ENCODE measurements at places on chromosomes 6 and 20.

GRCh38 chr20:35767683-35768481 lies 3.9 kb upstream of the PHF20 start:
- DNase-seq: no peak

DNA sequence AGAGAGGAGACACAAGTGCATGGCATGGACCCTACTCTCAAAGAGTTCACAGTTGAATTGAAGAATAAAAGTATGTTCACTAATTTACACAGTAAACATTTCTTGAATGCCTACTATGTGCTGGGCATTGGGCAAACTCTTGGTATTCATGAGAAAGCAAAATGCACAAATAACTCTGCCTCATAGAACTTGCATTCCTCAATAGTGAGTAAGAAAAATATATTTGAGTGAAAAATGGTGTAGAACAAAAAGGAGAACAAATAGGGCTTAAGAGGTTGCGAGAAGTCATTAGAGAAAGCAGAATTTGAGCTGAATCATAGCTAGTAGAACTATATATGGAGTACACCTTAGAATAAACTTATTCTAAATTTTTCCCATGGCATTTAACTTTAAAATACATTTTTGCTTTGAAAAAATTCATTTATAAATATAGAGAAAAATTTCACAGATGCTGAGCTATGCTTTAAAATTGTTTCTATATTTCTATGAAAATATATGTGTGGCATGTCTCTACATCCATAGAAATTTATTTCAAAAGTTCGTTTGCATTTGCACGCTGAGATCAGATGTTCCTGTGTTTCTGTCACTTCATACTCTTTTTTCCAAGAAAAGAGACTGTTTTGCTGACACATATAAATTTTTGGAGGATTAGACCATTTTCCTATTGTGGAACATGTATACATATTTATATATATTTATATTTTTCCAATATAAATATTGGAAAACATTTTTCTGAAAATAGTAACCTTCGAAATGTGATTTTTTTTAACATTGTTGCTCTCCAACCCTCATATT lies 236.1 kb downstream of the KCNQ5 start:
- DNase-seq: no peak

DNA sequence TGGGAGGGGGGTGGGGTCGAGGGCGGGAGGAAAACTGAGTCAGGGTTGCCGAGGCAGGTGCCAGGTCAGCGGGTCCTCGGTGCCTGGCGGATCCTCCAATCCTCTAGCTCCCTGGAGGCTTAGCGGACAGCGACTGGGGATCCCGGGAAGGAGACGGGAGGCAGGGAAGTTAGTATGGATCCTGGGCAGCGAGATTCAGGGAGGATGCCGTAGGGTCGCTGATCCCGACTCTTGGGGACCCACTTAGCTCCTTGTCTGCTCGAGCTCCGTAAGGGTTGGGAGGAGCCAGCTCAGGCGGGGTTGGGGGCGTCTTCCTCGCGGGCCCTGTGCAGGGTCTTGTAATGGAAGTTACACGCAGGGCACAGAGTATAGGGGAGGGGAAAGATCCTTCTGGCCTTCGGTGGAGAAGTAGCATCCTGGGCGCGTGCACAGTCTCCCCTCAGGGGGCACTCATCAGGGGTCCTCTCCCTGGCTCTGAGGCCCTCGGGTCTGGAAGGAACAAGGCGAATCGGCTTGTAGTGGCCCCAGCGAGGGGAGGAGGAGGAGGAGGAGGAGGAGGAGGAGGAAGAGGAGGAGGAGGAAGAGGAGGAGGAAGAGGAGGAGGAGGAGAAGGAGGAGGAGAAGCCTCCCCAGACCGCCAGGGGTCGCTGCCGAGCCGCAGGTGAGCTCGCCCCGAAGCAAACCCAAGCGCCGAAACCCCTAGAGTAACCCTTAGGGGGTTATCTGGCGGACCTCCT lies 6.4 kb upstream of the SLC12A5 start:
- no peak for DNase-seq

GRCh38 chr6:52571099-52571755 lies 5.6 kb downstream of the TRAM2 start:
- DNase-seq: peak; percentile 72

- DNase-seq: no peak
Measured at GRCh38 chr6:151961809-151962208, 154.3 kb downstream of the ESR1 start.

- DNase-seq: no peak
Measured at GRCh38 chr20:45994761-45995493, 13.8 kb upstream of the MMP9 start.

DNA sequence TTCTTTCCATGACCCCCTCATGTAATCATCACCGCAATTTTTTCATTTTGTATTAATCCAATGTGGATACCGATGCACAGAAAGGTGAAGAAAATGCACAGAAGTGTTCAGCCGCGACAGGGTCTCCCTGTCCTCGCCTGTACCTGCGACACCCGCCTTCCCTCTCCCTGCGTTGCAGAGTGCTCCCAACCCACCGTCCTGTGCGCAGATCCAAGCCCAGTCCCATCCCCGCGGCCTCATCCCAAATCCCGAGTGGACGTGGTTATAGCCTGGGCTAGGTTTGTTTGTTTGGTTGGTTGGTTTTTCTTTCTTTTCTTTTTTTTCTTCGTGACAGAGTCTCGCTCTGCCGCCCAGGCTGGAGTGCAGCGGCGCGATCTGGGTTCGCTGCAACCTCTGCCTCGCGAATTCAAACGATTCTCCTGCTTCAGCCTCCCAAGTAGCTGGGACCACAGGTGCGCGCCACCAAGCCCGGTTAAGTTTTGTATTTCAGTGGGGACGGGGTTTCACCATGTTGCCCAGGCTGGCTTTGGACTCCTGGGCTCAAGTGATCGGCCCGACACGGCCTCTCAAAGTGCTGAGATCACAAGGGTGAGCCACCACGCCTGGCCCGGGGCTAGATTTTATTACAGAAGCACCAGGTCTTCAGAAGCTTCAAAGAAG lies 536 bp upstream of the RAET1G start:
- DNase-seq: no peak

DNA sequence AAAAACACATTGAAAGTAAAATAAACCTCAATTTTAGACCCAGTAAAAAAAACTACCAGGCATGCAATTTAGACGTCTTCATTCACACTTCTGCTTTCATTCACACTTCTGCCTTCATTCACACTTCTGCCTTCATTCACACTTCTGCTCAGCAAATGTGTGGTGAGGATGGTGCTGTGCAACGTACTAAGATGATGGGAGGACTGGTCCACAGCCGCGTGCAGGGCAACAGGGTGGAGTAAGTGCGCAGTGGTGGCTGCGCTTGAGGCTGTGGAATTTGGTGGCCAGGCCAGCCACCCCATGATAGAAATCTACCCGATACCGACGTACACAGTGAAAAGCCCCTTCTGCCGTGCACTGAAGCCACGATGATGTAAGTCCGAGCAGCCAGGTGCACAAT lies 114.3 kb upstream of the CD93 start:
- DNase-seq: no peak

- no peak for DNase-seq
Measured at GRCh38 chr20:19940988-19941460, 76.1 kb upstream of the NAA20 start.

DNA sequence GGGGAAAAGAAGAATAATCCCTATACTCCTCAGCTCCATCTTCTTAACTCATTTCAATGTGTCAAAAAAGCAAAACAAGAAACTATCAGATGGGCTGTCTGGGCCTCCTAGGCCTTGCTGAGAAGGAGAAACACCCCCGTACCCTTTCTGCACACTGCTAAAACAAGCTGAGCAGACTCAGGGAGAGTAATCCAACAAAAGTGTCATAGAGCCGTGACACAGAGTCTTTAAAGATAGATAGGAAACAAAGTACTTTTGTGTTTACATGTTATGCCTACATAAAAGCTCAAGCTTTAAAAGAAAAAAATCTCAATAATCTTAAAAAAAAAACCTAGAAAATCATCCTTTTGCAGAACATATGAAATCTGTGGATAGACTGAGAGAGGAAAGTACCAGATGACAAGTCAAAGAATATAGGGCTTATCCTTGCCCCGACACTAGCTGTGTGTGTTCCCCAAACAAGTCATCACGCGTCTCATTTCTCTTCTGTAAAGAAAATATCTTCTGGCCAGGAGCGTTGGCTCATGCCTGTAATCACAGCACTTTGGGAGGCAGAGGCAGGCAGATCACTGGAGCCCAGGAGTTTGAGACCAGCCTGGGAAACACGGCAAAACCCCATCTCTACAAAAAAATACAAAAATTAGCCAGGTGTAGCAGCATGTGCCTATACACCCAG lies 81.3 kb downstream of the MAP3K5 start:
- DNase-seq: no peak

GRCh38 chr6:133724726-133725125 lies 164.2 kb upstream of the TCF21 start:
- no peak for DNase-seq

GRCh38 chr20:63274381-63275228 lies 2.0 kb downstream of the ARFGAP1 start:
- no peak for DNase-seq

Data from renal cortex interstitium (tissue), 15 donors.